ENCODE measurements at places on chromosomes 6 and 20. TPM values are rescaled to one million over a fixed set of nuclear protein-coding genes. Genes with fewer than 3 reads are reported as not detected.

GRCh38 chr6:32967151-32968091, 973 bp upstream of the BRD2 start:
- DNase-seq, result no peak

- no peak for DNase-seq
Observed at GRCh38 chr6:73471686-73472290, 10.3 kb downstream of the MTO1 start.

SYCP2L gene
- 0.33 TPM for total RNA-seq

GRCh38 chr6:6003621-6004366, 2.9 kb downstream of the NRN1 start:
- no peak for DNase-seq

DNA sequence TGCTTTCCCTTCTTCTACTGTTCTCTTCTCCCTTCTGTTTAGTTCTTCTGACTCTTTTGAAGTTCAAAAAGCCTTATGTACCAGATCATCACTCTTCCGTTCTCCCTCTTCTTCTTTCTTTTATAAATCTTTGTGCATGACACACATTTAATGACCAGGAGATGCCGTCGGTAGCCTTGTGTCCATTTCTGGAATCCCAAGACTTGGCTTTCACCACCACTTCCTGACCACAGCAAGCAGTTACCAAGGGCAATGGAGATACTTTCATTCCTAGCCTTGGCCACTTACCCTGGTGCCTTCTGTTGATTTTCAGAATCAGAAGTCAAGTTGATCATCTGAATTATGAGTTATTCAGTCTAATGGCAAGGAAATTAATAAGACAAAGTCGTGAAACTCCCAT, 268.5 kb upstream of the QKI start:
- DNase-seq, result no peak

WFDC12 gene
- total RNA-seq, result not detected

CRYBG1 gene
- total RNA-seq, result 1.3 TPM

SLC2A10 gene
- 2.8 TPM for total RNA-seq

TRIM10 gene
- total RNA-seq, result not detected

RSPH4A gene
- not detected for total RNA-seq

DNA sequence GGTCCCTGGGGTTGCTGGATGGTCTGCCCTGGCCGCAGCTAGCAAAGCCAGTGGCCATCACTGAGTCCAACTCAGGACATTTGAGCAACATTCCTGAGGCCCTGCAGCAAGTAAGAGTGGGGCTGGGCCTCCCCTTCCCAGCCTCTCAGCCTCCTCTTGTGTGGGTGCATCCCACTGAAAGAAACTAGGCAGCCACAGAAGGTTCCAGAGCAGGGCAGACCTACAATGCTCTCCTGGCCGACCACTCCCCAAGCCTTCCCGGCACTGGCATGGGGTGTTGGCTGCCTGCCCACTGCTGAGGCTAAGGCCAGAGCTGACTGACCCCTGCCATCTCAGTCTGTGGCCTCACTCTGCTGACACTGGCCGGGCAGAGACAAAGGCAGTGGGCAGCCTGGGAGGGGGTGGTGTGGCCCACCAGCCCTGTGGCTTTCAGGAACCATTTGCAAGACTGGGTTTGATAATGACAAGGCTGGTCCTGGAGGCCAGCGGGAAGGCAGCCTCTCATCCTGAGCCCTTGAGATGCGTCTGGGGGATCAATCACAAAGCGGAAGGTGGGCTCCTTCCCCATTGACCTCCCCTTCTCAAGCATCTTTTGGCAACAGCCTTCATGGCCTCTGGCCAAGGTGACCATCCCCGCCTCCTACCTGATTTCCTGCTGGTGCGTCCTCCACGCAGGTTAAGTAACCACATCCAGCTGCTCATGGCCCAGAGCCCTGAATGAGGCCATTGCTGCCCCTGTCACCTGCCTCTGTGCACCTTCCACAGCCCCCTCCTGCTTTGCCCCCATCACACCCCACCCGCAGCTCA, 9.6 kb downstream of the DLGAP4 start:
- no peak for DNase-seq

DNA sequence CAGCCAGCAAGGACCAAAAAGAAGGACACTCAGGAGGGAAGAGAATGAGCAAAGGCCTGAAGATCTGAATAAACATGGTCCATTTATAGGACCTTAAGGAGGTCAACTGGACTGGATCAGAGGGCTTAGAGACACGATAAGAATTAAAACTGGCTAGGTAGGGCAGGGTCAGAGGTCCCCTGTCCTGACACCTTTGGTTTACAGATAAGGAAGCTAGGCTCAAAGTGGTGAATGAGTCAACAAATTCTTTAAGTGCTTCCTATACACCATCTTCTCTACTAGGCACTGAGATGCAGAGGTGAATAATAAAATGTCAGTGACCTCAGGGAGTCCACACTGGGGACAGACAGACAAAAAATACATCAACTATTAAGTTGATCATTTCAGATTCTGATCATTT, 70.3 kb downstream of the HIVEP2 start:
- no peak for DNase-seq

MACROD2 gene
- 3.6 TPM for total RNA-seq

Measured in left ventricle myocardium inferior (tissue), 1 donor.